AG10803 (cell line): ENCODE measurements at places on chromosomes 2 and 18.

- DNase-seq: no peak
Observed at GRCh38 chr2:70918016-70918415, 17.7 kb upstream of the ATP6V1B1 start.

DNA sequence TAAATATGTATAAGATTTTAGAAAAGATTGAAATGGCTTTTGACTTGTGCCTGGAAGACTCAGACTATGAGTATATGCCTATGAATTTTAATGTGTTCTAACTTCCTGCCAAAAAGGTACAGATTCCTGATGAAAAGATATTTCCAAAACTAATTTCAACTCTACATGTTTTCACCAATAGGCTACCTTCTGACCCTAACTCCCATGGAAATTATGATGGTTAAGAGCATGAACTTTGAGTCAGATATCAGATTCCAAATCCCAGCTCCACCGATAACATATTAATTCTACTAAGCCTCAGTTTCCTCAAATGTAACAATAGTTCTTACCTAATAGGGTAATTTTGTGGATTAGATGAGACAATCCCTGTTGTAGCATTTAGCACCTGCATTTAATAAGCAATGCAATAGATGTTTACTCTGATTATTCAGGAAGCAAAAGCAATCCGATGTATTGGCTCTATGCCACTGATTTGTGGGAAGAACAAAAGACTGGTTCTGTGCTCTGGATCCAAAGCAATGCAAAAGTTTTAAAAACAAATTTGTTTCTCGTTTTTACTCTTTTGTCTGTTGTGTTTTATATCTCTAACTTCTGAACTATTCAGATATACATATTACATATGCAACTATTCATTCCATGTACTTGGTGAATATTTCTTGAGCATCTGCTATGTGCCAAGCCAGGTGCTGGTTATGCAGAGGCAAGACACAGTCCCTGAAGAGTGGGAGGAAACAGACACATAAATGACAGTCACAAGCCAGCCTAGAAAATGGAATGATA, 115.4 kb downstream of the GATA6 start:
- DNase-seq: no peak

- no peak for DNase-seq
Observed at GRCh38 chr2:241876528-241877196, 7.1 kb downstream of the RTP5 start.

- peak; percentile 21 for DNase-seq
Observed at GRCh38 chr2:188701836-188702235, 272.3 kb upstream of the COL3A1 start.
